ENCODE measurements at places on chromosomes 12 and 14.

GRCh38 chr12:25802143-25802542, 156.3 kb upstream of the RASSF8 start:
- DNase-seq = no peak

GRCh38 chr14:105938055-105938863, 411.9 kb downstream of the TMEM121 start:
- DNase-seq = no peak

DNA sequence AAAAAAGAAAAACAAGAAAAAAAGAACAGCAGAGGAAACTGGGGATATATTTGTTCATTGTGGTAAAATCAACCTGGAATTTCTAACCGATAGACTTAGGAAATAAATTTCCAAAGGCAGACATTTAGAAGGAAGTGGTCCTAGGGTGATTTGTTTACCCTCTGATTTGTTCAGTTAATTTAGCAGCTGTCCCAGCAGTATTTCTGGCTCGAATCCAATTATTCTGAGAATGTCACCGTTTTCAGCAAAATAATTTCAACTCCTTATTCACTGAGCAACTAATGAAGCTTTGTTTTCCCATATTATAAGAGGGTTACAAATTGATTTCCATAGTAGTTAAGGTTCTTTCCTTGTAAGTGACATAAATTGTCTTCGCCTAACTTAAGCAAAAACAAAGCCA, 285.2 kb upstream of the SYT10 start:
- no peak for DNase-seq

DNA sequence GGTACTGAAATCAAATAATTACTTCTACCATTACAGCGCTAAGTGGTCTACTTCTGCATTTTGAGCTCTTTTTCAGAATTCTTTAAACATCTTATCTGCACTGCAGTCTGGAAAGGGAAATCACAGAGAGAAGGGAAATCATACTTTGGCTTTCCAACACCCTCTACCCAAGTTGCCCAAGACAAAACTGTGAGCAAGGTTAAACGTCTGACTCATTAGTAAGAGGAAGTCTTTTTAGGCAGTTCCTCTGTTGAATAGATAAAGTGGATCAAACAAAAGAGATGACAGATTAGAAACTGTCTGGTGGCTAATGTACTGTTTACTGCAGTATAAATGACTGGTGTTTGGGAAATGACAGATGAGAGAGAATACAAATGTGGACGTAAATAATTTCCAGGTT, 858.1 kb downstream of the NRXN3 start:
- no peak for DNase-seq

DNA sequence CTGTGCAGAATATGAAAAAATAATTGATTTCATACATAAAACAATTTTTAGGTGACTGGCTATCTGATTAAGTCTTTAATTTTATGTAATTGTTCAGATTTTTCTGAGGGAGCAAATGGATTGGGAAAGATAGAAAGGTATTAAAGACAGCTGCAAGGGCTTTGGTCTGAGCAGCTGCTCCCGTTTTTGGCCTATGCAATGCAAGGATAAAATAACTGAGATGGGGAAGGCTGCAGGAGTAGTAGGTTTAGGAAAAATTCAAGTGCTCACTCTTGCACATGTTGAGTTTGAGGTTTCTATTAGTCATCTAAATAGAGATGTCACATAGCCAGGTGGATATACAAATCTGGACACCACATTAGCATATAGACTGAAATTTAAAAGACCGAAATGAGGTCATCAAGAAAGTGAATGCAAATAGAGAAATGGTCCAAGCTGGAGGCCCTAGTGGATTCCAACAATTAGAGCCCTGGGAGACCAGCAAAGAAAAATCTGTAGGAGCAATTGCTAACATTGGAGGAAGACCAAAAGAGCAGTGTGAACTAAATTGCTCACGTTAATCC, 144.0 kb downstream of the PPFIA2 start:
- DNase-seq = no peak

GRCh38 chr14:77076113-77076631, 21.9 kb upstream of the CIPC start:
- DNase-seq = no peak

GRCh38 chr12:96623656-96624217, 134.4 kb downstream of the CFAP54 start:
- DNase-seq = no peak

DNA sequence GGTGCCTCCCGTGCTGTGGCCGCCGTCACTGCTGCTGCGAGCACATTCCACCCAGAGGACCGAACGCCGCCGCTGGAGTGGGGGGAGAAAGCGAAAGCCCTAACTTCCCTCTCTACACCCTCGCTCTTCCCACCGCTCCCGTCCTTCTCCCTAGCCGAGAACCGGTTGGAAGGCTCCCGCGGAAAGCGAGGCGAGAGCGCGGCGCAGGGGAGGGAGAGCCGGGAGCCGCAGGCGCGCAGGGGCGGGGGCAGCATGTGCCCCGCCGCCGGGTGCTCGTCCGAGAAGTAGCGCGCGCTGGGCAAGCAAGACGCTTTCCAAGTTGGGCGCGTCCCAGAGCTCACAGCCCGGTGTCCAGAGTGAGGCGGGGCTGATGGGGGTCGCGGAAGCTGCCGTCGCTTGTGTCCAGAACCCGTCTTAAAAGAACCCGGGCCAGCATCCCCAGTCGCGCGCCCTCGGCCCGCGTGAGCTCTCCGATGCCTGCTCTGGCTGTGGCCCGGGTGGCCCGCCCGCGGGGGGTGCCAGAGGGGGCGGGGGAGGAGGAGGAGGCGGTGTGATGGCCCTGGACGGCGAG, at the start of gene TRHDE:
TRHDE (plus strand) TSS at position 280 of the 571 bp plus-strand sequence; CDS start at position 554, 274 bp downstream.
- no peak for DNase-seq

DNA sequence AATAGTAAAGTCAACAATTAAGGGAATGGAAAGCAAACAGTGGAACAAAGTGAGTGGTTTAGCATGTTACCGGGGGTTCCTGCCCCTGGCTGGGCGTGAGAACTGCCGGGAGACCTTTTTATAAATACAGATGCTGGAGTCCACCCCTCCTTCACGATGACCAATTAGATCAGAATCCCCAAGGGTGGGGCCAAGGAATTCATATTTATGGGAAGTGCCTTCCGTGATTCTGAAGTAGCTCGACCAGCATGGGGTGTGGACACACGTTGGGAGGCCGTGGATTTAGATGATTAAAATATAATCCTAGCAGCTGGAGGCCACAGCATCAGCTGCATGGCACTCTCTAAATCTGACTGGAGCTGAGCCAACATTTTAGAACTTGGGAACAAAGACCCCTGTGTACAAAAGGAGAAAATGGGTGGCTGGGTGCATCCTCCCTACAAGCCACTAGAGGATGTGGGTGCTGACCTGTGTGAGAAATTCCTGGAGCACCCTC, 87.9 kb downstream of the SRRM4 start:
- DNase-seq = no peak

DNA sequence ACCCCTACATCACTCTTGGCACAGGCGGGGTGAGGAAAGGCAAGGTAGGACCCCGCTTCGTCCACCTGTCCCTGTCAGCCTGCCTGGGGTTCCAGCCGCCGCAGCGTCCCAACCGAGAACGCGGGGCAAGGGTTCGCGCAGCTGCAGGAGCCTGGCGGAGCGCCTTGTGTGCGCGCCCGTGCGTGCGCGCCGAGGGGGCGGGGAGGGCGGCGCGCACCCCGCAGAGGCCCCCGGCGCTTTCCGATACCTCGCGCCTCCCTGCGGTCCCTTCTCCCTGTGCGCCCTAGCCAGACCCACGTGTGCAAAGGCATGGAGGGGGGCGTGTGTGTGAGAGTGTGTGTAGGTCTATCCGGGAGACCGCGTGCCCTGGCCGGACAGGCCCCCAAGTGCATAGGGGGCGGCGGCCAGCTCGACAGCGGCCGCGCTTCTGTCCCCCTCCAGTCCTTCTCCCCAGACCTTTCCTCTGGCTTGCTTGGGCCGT, 122.4 kb downstream of the TSPAN9 start:
- DNase-seq = no peak

DNA sequence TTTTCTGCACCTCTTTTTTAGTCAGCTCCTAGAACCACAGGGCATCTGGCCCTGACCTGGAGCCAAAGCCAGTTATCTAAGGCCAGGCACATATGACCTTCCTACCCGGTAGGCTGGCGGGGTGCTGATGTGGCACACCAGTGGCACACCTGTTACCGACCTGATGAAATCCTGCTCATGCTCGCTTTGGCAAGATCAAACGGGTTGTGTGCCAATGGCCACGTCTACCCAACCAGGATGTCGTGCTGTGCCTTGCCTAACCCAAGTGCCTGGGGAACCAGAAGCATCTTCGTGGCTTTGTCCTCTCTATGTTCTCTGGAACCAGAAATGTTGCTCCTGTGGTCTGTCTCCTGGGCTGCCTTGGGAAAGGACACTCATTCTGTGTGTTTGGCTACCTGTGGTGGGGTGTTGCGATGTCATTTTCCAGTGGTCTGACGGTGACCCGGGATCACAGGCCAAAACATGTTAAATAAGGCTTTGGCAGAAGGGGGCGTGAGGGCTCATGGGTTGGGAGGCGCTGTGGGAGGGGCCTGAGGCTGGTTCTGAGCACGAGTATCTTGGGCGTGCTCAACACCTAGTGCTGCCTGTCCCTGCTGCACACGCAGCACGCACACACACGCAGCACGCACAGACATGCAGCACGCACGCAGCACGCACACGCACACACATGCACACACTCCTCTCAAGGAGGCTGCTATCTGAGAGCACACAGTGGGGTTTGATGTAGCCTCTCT, 27.9 kb downstream of the CCNK start:
- no peak for DNase-seq

GRCh38 chr14:102819747-102820330, 42.6 kb downstream of the TRAF3 start:
- DNase-seq = no peak

- DNase-seq = no peak
These were observed 91.5 kb upstream of the PTGDR start for GRCh38 chr14:52175982-52176502.

- no peak for DNase-seq
These were observed 207.3 kb downstream of the LRIG3 start for GRCh38 chr12:58712976-58713375.

GRCh38 chr14:35229084-35229791, 62.9 kb upstream of the PSMA6 start:
- no peak for DNase-seq

DNA sequence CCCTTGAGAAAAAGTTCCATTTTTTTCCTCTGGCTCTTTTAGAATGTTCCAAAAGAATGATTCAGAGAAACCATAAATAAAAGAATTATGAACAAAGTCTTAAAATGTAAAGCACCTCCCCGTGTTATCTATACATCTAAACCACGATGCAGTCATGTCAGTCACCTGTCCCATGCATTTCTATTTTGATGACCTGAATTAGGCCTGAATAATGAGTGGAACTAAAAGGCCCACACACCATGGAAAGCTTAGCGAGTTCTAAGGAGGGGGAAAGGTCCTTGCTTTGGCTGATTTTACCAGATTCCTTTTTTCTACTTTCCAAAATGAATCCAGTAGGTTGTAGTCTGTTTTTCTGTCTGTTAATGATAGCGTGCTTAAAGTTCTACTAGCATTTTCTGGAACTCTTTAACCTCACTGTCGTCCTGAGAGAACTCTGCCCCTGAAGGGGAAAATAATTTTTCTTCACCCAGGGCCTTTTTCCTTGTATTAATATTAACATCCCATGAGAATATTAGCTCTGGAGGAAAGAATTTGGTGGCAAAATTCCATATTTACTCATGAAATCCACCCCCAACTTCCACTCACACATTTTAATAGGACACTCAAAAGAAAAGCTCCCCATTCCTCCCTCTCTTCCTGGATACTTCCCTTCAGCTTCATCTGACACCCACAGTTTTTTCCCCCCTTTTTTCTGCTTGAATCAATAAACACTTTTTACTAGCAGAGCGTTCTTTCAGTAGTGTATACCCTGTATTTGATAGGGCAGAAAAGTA, 266.3 kb upstream of the DIO2 start:
- no peak for DNase-seq

DNA sequence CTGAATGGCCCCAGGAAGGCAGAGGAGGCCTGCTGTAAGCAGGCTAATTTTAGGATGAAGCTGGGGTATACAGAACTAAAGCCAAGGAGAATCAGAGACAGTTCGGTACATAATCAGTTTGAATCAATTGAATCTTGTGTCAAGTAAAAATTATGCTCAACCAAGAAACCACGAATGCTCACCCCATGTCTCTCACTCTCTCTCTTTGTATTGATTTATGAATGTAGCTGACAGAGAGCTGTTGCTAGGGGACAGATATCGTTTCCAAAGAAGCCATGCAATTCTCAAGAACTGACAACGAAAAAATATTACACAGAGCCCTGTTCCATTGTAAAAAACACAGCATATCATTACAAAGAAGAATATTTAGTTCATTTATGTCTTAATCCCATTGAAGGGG, 151.1 kb upstream of the PKP2 start:
- no peak for DNase-seq

GRCh38 chr12:41293011-41293410, 104.9 kb downstream of the PDZRN4 start:
- no peak for DNase-seq

DNA sequence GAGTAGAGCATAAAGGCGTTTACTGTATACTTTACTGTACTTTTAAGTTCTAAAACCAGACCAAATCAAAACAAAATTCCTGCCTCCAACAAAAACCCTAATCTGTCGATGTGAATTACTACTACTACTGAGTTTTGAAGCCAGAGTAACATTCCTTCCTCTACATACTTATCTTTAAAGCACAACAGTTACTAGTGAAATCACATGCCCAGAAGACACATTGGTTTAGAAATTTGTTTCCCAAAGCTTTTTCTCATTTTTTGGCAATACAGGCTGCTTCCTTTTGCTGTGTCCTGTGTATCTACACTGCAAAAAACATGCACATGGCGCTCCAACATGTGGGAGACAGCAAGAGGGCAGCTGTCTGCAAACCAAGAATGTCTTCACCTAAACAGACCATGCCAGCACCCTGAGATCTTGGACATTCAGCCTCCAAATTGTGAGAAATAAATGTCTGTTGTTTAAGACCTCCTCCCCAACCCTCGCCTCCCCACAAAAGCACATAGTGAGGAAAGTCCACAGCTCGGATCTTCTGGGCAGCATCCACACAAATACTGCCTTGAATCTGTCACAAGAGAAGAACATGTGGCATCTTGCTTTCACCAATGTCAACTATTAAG, 21.1 kb downstream of the SETD3 start:
- no peak for DNase-seq

DNA sequence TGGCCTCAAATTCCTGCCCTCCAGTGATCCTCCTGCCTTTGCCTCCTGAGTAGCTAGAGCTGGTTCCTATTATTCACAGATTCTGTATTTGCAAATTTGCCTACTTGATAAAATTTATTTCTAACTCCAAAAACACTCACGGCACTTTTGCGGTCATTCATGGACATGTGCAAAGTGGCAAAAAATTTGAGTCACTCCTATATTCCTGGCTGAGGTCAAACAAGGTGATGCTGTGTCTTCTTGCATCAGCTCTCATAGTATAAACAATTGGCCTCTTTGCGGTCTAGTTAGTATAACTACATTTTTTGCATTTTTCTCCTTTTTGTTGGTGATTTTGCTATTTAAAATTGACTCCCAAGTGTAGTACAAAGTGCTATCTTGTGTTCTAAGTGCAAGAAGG, 24.7 kb downstream of the ATF1 start:
- DNase-seq = no peak

GRCh38 chr14:64266239-64266638, 27.9 kb downstream of the ESR2 start:
- DNase-seq = no peak

All from SK-N-MC (cell line).